Activated naive CD4-positive, alpha-beta T cell treated with anti-CD3 and anti-CD28 coated beads, Interleukin-2, amount 50 U/mL, for 72 hours (primary cell): ENCODE measurements at places on chromosomes 12 and 14.

GRCh38 chr14:28138341-28138740 lies 628.2 kb upstream of the FOXG1 start:
- DNase-seq: no peak

DNA sequence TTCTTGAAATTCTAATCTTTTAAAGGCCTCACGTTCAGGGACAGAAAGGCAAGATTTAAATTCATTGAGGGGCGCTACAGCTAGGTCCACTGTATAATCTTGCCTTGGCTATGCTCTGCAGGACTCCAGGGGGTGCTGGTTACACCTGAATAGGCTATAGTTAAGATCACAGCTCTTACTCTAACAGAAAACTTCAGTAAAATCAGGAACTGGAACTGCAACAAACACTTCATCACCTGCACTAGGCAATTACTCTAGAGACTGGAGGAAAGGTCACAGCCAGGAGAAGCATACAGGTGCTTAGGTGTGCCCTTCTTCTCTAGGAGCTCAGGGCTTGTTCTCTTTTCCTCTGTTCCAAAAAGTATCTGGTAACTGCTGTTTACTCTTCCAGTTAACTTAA lies 20.9 kb downstream of the SLCO1C1 start:
- DNase-seq: no peak

DNA sequence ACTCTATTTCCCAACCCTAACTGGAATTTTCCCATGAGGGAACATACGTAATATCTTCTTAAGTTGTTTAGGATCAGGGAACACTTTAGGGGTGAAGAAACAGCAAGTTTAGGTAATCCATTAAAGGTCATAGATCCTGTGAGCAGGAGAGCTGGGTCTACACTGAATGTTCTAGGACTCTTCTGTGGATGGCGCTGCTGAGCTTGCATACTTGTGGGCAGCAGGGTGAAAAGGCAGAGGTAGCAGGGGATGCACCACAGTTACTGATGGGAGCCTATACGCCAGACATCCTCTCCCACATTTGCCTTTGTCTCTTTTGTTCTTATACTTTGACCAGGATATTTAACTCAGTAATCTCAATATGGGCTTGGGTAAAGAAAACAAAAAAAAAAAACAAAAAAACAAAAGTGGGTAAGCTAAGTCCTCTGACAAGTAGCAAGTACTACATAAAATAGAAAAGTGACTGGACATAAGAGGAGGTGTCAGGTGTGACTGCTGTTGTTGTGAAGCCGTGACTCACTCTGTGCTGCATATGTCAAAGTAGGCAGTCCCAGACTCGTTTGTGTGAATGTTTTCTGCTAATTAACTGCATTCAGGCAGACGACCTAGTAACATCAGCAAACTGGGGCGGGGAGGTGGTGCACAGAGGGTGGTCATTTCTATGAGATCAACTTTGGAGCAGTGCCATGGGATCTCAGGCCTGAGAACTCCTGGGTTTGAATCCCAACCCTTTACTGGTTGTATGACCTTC lies 31.6 kb downstream of the NEUROD4 start:
- no peak for DNase-seq

GRCh38 chr14:34018564-34019244 lies 67.8 kb upstream of the EGLN3 start:
- DNase-seq: no peak
